ACHN (cell line): ENCODE measurements at places on chromosomes 4 and X.

DNA sequence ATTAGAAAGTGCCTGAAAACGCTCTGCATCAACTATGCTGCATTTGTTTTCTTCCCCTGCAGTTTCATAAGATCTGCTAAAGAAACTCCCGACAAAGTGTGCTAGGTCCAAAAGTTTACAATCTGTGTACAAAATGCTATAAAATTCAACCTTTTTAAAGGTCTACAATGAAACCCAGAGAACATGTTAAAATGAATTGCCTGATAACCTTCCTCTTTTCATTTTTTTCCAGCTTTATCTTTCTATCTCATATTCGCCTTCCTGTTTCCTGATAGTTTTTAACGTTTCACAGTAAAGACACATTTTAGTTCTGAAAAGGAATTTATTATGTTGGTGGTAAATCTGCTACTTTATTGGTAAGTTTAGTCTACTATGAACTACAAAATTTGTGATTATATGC, 9.5 kb upstream of the HPGDS start:
- DNase-seq = no peak

- no peak for DNase-seq
Observed at GRCh38 chr4:174357321-174357720, 73.6 kb downstream of the CEP44 start.

- DNase-seq = no peak
Observed at GRCh38 chrX:13376857-13377549, 57.1 kb upstream of the ATXN3L start.

DNA sequence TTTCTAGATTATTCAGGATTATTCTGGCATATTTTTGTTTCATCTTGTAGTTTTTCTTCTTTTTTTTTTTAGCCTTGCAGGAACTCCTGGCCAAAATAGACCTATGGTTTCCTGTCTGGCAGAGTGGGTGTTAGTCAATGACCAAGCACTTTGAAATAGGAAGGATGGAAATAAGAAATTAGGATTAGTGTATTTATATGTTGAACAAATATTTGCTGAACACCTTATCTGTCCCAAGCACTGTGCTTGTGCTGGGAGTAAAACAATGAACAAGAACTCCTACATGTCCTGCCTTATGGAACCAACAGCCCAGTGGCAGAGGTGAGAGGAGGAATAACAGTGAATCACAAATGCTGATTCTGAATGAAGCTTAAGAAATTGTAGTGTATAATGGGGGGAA, 4.5 kb downstream of the MMRN1 start:
- no peak for DNase-seq

DNA sequence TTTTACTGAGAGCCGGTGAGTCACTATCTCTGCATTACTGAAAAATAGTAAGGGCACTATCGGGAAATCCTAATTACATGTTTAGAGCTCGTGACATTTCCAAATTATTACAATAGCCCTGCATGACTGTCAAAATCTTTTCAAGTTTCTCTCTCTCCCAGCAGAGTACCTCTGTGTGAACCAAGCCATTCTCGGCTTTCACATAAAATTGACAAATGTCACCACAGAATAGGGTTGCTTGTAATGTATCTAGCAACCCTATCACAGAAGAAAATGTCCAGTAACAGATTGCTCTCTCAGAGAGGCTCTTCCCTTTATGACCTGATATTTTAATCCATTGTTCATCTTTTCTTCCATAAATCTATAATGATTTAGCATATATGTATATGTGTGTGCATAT, 144.8 kb upstream of the GNPDA2 start:
- DNase-seq = no peak

GRCh38 chrX:3216581-3217180, 129.8 kb downstream of the MXRA5 start:
- no peak for DNase-seq

- DNase-seq = no peak
Observed at GRCh38 chr4:128653527-128654444, 155.7 kb upstream of the JADE1 start.
